ENCODE measurements at places on chromosomes 3 and 15. TPM values are rescaled to one million over a fixed set of nuclear protein-coding genes. Genes with fewer than 3 reads are reported as not detected.

AADACL2 gene
- total RNA-seq = 0.24 TPM

TF gene
- total RNA-seq = 7.4 TPM

TMEM42 gene
- 10.6 TPM for total RNA-seq

GRCh38 chr3:10354361-10355015, 33.6 kb upstream of the SEC13 start:
- H3K27ac ChIP-seq = no peak overlapping the region
- no peaks in the 10 kb centered on the region for H3K4me1 ChIP-seq
- H3K4me3 ChIP-seq = no peak overlapping the region
- no peaks in the 10 kb centered on the region for H3K36me3 ChIP-seq

DNA sequence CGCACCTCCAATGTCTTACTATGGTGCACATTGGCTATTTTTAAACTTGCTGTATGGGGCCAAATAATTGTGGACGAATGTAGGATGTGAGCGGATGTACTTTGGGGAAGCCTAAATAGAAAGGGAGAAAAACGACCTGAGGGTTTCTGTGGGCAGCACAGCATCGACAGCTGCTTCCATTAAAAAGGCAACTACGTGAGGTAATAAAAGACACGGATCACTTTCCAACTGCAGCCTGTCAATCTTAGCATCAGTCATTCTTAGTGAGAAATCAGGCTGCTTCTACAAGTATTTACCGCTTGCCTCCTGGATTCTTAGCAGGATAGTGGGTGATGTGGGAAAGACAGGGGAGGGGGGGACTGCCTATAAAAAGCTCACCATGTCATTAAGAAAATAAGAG, 186.7 kb upstream of the SLC2A2 start:
- H3K36me3 ChIP-seq = no peaks in the 10 kb centered on the region
- H3K4me3 ChIP-seq = no peak overlapping the region

GRCh38 chr3:10715886-10716285, 100.1 kb upstream of the SLC6A11 start:
- no peak for DNase-seq
- no peaks in the 10 kb centered on the region for H3K4me1 ChIP-seq
- H3K27ac ChIP-seq = no peak overlapping the region
- H3K27me3 ChIP-seq = no peaks in the 10 kb centered on the region

GRCh38 chr3:43997788-43998369, 243.8 kb upstream of the TOPAZ1 start:
- no peak for DNase-seq
- H3K27me3 ChIP-seq = no peaks in the 10 kb centered on the region
- H3K27ac ChIP-seq = no peak overlapping the region
- H3K36me3 ChIP-seq = no peaks in the 10 kb centered on the region
- H3K4me3 ChIP-seq = no peak overlapping the region

DNA sequence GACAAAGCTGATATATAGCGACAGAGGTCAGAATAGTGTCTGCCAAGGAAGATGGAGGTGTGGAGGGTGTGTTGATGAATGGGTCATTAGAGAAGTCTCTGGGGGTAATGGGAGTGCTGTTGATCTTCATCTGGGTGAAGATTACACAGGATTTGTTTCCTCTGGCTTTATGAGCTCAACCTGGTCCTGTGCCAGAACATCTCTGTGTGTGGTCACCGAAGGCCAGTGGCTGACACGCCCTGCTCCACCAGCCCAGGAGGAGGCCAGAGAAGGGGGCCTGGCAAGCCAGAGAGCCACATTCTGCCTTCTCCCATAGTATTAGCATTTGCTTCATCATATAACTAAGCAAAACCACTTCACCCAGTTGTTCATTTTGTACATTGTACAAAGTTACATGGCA, 121.1 kb downstream of the ZNF621 start:
- no peaks in the 10 kb centered on the region for H3K36me3 ChIP-seq
- H3K27me3 ChIP-seq = no peaks in the 10 kb centered on the region
- no peak overlapping the region for H3K27ac ChIP-seq
- H3K4me3 ChIP-seq = no peak overlapping the region
- H3K4me1 ChIP-seq = no peaks in the 10 kb centered on the region

DNA sequence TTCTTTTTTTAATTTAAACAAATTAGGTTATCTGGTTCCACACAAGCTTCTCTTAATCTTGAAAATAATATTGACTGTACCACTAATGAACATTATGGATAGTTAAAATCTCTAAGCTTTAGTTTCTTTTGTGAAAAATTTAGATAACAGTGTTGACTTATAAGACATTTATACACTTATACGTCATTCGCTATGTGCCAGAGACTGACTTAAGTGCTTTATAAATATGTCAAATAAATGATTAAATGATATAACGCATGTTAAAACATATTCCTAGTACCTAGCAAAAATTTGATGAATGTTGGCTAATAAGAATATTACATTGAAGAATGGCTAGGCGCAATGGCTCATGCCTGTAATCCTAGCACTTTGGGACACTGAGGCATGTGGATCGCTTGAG, 96.3 kb downstream of the PCCB start:
- no peak overlapping the region for H3K27ac ChIP-seq
- H3K27me3 ChIP-seq = no peaks in the 10 kb centered on the region
- no peak overlapping the region for H3K4me3 ChIP-seq

- no peak overlapping the region for H3K4me3 ChIP-seq
- no peaks in the 10 kb centered on the region for H3K4me1 ChIP-seq
- H3K27me3 ChIP-seq = no peaks in the 10 kb centered on the region
- no peaks in the 10 kb centered on the region for H3K36me3 ChIP-seq
- no peak overlapping the region for H3K27ac ChIP-seq
These were observed 39.4 kb downstream of the KPNA1 start for GRCh38 chr3:122475316-122475715.

GRCh38 chr3:150275941-150276340, 132.2 kb upstream of the TSC22D2 start:
- H3K27ac ChIP-seq = no peak overlapping the region
- H3K27me3 ChIP-seq = no peaks in the 10 kb centered on the region
- H3K4me3 ChIP-seq = no peak overlapping the region

GRCh38 chr3:195885036-195885891, 23.1 kb downstream of the TNK2 start:
- H3K4me3 ChIP-seq = no peak overlapping the region
- DNase-seq = peak; percentile 73
- H3K27me3 ChIP-seq = no peaks in the 10 kb centered on the region
- H3K4me1 ChIP-seq = no peaks in the 10 kb centered on the region

DNA sequence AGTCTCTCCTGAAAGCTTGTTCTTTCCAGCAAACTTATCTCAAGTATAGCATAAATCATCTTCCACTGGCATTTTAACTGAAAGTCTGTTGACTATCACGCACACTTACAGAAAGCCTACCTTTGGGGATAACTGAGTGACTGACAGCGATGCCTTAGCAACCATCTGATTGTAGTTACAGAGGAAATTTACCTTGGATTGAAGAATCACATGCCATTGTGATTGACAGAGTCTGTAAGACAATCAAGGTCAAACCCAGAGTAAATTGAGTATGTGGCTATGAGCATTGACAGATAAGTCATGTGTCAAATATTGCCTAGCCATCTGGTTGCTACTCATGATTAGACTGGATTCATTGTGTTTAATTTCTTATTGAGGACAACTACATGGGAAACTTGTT, 82.0 kb downstream of the CNTN4 start:
- H3K4me3 ChIP-seq = no peak overlapping the region
- no peaks in the 10 kb centered on the region for H3K36me3 ChIP-seq
- H3K4me1 ChIP-seq = no peaks in the 10 kb centered on the region
- no peak overlapping the region for H3K27ac ChIP-seq
- DNase-seq = no peak

Measured in aorta (tissue), 5 donors.